Activated T-cell treated with anti-CD3 and anti-CD28 coated beads, Interleukin-2, amount 50 U/mL, for 72 hours (primary cell): ENCODE measurements at places on chromosomes 3 and 15.

DNA sequence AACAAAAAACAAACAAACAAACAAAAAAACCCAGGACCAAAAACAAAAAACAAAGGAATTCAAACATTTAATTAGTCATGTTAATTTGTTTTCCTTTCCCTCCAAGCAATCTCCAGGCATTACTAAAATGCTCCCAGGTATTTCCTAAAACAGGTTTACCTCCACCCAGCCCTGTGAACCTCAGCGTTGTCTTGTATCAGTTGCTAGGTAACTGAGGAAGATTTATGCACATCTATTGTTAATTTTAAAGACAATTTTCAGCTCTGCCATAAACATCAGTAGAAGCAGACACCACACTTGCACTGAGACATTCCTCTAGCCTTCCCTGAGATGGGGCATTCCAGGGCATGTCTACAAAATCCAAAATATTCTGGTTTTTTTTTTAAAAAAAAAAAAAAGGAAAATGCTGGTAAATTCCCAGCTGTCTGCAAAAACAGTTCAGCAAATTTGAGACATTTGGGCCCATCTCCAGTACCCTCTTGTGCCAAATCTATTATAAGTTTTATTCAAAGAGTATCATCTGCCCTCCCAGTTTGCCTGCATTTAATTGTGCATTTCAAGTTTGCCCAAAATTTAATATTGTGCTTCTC is 227.6 kb downstream of the ADAMTS9 start:
- no peak for DNase-seq

DNA sequence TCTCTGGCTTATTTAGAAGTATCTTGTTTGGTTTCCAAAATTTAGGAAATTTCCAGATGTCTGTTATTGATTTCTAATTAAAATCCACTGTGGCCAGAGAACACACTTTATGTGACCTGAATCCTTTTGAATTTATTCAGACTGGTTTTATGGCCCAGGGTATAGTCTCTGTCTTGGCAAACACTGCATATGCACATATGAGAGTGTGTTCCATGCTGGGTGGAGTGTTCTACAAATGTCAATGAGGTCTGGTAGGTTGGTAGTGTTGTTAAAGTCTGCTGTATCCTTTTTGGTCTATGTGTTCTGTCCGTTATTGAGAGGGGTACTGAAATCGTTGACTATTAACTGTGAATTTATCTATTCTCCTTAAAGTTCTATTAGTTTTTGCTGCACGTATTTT is 30.2 kb downstream of the PGPEP1L start:
- DNase-seq, result no peak

- no peak for DNase-seq
These were observed 41.7 kb downstream of the CHST14 start for GRCh38 chr15:40512440-40512839.

- peak; percentile 70 for DNase-seq
These were observed 10.0 kb downstream of the MRPS25 start for GRCh38 chr3:15055019-15055557.

GRCh38 chr3:53765753-53766152 is 80.5 kb downstream of the CHDH start:
- no peak for DNase-seq

DNA sequence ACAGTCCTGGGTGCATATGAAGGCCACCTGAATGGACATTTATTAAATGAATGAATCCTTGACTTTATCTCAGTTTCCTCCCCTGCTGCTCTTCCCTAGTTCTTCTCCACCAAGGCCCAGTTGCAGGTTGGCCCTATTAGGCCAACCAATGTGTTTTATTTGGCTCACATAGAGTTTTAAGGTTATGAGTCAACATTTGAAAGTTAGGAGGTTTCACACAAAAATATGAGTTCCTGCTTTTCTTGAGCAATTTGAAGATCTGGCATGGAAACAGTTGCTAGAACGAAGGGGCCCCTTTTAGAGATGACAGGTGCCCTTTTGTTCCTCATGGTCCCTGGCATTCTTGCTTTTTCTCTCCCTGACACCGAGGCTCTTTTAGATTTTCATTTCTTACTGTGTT is 83.0 kb upstream of the PDZRN3 start:
- DNase-seq, result no peak
